ENCODE measurements at places on chromosomes 6 and 20.

- no peak for DNase-seq
These were observed 1.6 kb upstream of the RPS12 start for GRCh38 chr6:132812756-132813172.

DNA sequence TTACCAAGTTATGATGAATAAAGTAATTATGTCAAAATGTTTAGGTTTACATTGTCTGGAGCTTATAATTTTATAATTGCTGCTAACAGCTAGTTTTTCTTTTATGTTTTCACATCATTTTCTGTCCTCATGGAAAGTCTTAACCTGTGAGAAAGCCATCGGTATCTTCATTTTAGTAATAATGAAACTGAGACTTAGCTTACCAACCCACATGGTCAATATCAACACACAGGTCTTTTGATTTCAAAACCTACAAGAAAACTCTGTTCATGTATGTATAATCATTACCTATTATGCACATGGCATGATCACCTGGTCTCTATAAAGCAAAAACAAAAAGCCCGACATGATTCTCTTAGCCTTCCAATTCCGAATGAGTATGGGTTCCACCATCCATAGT, 61.9 kb downstream of the KCNQ5 start:
- no peak for DNase-seq

- no peak for DNase-seq
These were observed 81.8 kb downstream of the NFATC2 start for GRCh38 chr20:51460569-51461265.

GRCh38 chr20:43667341-43668132, 623 bp downstream of the MYBL2 start:
- DNase-seq = no peak

DNA sequence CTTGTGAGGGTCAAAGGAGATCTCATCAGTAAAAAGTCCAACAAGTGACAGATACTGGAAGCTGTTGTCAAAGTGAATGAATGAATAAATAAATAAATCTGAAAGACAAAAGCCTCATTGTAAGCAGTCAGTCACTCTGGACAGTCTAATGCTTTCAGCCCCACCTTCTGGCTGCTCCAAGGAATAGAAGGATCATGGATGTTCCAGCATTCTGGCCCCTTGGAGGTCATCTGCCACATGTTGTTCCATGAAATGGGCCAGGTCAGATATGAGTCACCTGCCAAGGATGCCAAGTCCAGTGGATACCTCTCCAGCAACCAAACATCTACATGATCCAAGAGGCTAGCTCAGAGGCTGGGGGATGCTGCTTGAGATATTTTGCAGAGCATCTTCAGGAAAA, 185.6 kb downstream of the BMP7 start:
- peak; percentile 77 for DNase-seq

- DNase-seq = no peak
These were observed 52.7 kb downstream of the DAAM2 start for GRCh38 chr6:39844866-39845265.

DNA sequence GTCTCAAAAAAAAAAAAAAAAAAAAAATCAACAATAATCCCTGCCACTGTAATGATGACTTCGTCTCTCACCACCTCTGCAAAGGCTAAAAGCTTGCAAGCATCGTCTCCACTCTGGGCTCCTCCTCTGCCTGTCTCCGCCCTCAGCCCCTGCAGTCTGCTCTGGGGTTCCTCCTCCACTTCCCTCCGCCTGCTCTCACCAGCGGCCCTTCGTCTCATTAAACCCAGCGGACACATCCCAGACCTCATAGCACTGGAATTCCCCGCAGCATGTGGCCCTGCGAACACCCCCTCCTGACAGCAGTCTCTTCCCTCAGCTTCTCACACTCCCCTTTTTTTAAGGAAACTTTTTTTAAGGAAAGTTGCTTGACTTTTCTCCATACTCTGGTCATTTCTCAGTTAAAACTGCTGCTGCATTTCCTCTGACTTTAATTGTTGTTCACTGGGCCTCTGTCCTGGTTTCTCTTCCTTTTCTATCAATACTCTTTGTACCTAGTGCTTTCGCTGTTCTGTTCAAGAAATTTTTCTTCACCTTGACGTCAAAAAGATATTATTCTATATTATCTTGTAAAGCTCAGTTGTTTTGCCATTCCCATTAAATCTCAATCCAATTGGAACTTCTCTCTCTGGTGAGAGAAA, 70.9 kb upstream of the PLEKHG1 start:
- DNase-seq = no peak

- peak; percentile 48 for DNase-seq
These were observed 731 bp downstream of the TUBB2B start for GRCh38 chr6:3226481-3227362.

DNA sequence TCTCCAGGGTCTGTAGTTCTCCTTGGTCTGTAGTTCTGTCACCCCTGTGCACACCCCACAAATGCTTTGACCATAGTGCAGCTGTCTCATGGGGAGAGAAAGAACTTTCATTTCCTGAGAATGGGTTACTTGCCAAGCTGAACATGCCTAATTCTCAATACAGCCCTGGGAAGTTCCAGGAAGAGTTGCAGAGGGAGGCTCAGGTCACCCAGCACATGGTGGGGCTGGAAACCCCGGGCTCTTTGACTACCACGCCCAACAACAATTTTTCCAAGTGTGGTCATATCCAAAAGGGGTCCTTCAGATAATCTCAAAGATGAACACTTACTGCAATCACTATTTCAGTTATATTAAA, 2.2 kb upstream of the PTPRA start:
- no peak for DNase-seq

GRCh38 chr6:130136798-130137197, 86.0 kb downstream of the SAMD3 start:
- DNase-seq = no peak

GRCh38 chr20:23387118-23387443, 25.1 kb downstream of the GZF1 start:
- DNase-seq = no peak

- no peak for DNase-seq
These were observed 18.6 kb downstream of the CCDC167 start for GRCh38 chr6:37480951-37481534.

- DNase-seq = no peak
These were observed 62.3 kb upstream of the SHLD1 start for GRCh38 chr20:5687884-5688283.

- no peak for DNase-seq
These were observed 90.6 kb upstream of the MLN start for GRCh38 chr6:33894438-33894837.

- no peak for DNase-seq
These were observed 1.8 kb downstream of the GSTA4 start for GRCh38 chr6:52992980-52993920.

GRCh38 chr20:21184819-21185218, 58.9 kb downstream of the KIZ start:
- no peak for DNase-seq

- DNase-seq = peak; percentile 24
These were observed 42.6 kb upstream of the SCML4 start for GRCh38 chr6:107866606-107867301.

DNA sequence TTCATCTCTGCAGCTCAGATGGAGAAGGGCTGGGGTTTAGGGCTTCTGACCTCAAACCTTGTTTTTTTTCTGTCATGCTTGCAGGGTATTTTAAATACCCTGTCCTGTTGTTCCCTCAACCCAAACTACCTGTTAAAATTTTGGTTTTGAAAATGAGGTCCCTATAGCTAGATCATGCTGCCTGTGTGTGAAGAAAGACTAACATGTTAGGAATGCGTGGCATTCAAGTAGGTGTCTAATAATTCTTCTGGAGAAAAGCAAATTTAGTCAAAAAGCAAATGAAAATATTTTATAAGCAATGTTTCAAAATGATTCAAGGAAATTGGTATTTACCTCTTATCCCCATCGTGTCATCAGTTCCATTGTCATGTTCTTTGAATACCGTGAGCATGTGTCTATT, 77.2 kb upstream of the C20orf144 start:
- DNase-seq = no peak

GRCh38 chr20:14632906-14633305, 295.5 kb upstream of the FLRT3 start:
- no peak for DNase-seq

DNA sequence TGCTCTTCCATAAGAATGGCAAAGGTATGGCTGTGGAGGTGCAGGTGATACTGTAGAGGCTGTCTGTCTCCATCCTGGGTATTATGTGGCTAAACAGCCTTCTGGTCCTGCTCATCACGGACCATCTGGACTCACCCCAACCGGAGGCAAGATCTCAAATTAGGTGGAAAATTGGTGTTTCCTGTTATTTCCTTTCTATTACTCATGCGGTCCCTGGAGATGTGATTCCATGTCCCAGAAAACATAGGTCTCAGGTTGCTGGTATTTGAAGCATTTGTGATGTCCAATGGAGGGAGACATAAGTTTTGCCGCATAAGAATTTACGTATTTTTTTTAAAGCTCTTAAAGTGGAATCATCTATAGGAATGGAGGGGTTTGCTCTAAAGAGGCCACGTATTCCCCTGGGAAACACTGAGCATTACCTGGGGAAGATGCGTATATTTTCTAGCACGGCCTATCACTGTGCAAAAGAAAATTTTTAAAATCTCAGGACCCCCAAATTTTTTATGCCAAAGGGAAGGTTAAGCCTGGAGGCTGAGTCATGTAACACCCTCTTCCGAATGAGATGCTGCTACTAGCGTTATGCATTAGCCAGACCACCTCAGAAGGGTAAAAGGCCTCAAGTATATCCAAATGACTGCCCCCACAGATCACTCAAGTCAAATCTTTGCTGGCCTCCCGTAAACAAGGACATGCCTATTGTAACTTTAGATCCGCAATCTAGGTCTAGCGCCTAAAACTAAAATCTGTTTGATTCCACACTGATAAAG, 22.4 kb upstream of the PBOV1 start:
- no peak for DNase-seq

DNA sequence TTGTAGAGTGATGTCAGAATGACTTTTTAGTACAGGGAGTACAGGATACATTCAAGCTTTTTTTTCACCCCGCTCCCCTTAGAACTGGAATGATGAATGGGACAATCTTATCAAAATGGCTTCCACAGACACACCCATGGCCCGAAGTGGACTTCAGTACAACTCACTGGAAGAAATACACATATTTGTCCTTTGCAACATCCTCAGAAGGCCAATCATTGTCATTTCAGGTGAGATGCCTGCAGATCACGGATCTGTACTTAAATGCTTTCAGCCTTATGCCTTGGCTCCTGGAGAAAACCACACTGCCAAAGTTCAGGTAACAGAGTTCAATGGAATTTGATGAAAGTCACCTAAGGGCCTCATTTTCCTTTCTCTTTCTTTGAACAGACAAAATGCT, 8.5 kb downstream of the TNFAIP3 start:
- no peak for DNase-seq

- DNase-seq = no peak
These were observed 203.4 kb upstream of the KCNQ5 start for GRCh38 chr6:72418495-72418894.
